ENCODE measurements at places on chromosomes 4 and X.

DNA sequence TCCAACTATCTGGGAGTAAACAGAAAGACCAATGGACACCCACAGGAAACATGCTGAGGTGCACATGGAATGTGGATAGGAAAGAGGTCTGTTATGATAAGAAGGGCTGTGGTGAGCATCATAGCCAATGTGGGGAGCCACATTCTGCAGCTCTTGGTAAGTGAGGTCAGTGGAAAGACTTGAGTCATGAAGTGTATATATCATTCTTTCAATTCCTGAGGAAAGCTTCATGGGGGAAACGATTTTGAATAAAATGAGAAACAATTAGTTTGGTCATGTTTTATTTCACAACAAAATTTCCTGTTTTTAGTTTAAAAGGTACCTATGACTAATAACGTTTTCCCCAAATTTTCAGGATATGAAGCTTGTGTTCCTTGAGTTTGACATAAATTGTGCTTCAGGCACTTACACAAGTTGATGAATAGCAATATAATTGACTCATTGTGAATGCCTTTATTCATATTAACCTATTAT, 41.4 kb upstream of the RASSF6 start:
- no peak for DNase-seq
- H3K4me3 ChIP-seq = no peak overlapping the region
- H3K4me1 ChIP-seq = no peaks in the 10 kb centered on the region
- no peaks in the 10 kb centered on the region for H3K36me3 ChIP-seq
- H3K27me3 ChIP-seq = no peaks in the 10 kb centered on the region

DNA sequence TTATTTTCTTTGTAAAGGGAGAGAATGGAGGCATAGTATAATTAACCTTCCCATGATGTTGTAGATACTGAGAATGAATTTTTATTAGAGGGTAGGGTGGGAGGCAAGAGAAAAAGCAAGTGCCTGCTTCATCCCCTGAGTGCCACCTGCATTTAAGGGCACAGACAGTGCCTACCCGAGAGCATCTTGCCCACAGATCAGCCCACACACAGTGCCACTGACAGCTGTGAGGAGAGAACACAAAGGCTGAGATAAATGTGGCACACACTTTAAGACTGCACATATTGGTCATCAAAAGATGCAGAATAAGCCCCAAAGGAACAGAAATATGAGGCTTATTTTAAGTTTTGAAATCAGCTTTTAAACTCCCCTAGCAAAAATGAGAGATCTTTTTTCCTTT, 250.8 kb downstream of the SLC39A8 start:
- no peak overlapping the region for H3K4me3 ChIP-seq
- H3K4me1 ChIP-seq = no peaks in the 10 kb centered on the region
- DNase-seq = no peak
- no peaks in the 10 kb centered on the region for H3K27me3 ChIP-seq
- H3K36me3 ChIP-seq = no peaks in the 10 kb centered on the region

- H3K36me3 ChIP-seq = no peaks in the 10 kb centered on the region
- H3K27ac ChIP-seq = no peak overlapping the region
- DNase-seq = no peak
- H3K4me1 ChIP-seq = no peaks in the 10 kb centered on the region
- no peaks in the 10 kb centered on the region for H3K27me3 ChIP-seq
Observed at GRCh38 chr4:128597500-128597899, 212.0 kb upstream of the JADE1 start.

DNA sequence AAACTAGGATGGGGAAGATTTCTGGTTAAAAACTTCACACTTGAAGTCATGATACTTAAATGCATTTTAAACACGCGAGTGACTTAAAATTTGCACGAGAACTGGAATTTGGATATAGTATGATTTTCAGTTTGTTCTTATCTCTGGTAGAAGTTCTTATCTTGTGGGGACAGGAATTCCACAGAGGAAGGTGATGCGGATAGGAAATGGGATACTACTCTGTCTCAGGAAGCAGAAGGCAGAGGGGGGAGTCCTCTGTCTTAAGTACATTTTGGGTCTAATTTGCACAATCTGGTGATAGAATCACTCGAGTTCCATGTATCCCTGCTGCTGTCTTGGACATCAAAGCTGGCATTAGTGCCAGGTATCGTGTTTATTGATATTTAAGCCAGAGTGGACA, 53.3 kb downstream of the TLL1 start:
- no peaks in the 10 kb centered on the region for H3K36me3 ChIP-seq
- H3K27me3 ChIP-seq = no peaks in the 10 kb centered on the region
- no peaks in the 10 kb centered on the region for H3K4me1 ChIP-seq

GRCh38 chrX:54288968-54289367, 68.9 kb downstream of the WNK3 start:
- H3K4me3 ChIP-seq = no peak overlapping the region
- H3K27ac ChIP-seq = no peak overlapping the region
- DNase-seq = no peak

- H3K27ac ChIP-seq = no peak overlapping the region
- H3K4me1 ChIP-seq = no peaks in the 10 kb centered on the region
- H3K27me3 ChIP-seq = no peaks in the 10 kb centered on the region
- no peaks in the 10 kb centered on the region for H3K36me3 ChIP-seq
- DNase-seq = no peak
Observed at GRCh38 chr4:86326400-86326799, 33.5 kb downstream of the MAPK10 start.

GRCh38 chr4:60544981-60545380, 655.1 kb upstream of the ADGRL3 start:
- no peak overlapping the region for H3K27ac ChIP-seq
- no peaks in the 10 kb centered on the region for H3K4me1 ChIP-seq
- no peak for DNase-seq
- no peaks in the 10 kb centered on the region for H3K27me3 ChIP-seq
- H3K36me3 ChIP-seq = no peaks in the 10 kb centered on the region

- no peak overlapping the region for H3K27ac ChIP-seq
- H3K27me3 ChIP-seq = no peaks in the 10 kb centered on the region
- DNase-seq = no peak
- H3K4me3 ChIP-seq = no peak overlapping the region
- no peaks in the 10 kb centered on the region for H3K36me3 ChIP-seq
Observed at GRCh38 chr4:71833232-71833900, 49.5 kb upstream of the GC start.

- no peaks in the 10 kb centered on the region for H3K27me3 ChIP-seq
- no peaks in the 10 kb centered on the region for H3K4me1 ChIP-seq
- no peak for DNase-seq
- H3K4me3 ChIP-seq = no peak overlapping the region
Observed at GRCh38 chr4:135775909-135776308, 1574.3 kb upstream of the PABPC4L start.

- DNase-seq = no peak
- H3K4me3 ChIP-seq = no peak overlapping the region
- H3K27me3 ChIP-seq = no peaks in the 10 kb centered on the region
- H3K4me1 ChIP-seq = no peaks in the 10 kb centered on the region
- H3K36me3 ChIP-seq = no peaks in the 10 kb centered on the region
- H3K27ac ChIP-seq = no peak overlapping the region
Observed at GRCh38 chr4:150126201-150126863, 48.1 kb downstream of the DCLK2 start.

DNA sequence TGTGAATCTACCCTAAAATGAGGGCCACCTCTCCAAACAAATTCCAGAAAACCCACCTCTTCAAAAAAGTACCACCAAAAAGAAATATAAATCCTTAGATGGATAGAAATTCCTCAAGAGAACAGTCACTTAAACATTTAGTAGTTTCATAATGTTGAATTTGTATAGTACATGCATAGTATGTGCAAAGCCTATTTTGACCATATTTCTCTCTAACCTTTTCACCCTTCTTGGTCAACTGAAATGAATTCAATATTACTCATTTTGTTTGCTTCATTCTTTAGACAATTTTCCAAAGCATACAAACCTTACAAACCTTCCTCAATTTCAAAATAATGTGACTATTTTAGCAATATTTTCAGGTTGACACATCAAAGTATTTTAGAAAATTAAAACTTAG, 4.1 kb downstream of the RHOXF1 start:
- H3K36me3 ChIP-seq = no peaks in the 10 kb centered on the region
- DNase-seq = no peak
- H3K27ac ChIP-seq = no peak overlapping the region
- no peak overlapping the region for H3K4me3 ChIP-seq
- no peaks in the 10 kb centered on the region for H3K27me3 ChIP-seq
- no peaks in the 10 kb centered on the region for H3K4me1 ChIP-seq

DNA sequence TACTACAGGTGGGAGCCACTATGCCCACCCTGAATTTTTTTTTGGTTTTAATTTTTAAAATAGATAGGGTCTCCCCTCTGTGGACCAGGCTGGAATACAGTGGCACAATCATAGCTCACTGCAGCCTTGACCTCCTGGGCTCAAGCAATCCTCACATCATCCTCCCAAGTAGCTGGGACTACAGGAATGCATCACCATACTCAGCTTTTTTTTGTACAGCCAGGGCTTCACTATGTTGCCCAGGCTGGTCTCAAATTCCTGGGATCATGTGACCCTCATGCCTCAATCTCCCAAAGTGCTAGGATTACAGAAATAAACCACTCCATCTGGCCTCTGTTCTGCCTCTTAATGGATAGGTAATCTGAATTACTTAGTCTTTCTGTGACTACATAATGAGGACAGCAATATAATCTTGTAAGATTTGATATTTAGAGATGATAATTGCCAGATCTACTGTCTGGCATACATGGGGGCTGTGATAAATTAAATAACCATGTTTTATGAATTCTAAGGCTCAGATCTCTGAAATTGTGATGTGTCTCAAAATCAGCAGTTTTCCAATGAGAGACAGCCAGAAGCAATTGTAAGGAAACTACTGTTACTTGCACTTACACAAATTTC, 26.7 kb downstream of the PDS5A start:
- H3K27ac ChIP-seq = no peak overlapping the region
- no peaks in the 10 kb centered on the region for H3K27me3 ChIP-seq
- H3K4me3 ChIP-seq = no peak overlapping the region
- H3K36me3 ChIP-seq = no peaks in the 10 kb centered on the region

- DNase-seq = no peak
- H3K27me3 ChIP-seq = no peaks in the 10 kb centered on the region
- no peak overlapping the region for H3K4me3 ChIP-seq
- H3K27ac ChIP-seq = no peak overlapping the region
- no peaks in the 10 kb centered on the region for H3K4me1 ChIP-seq
Observed at GRCh38 chr4:165726831-165727230, 146.2 kb upstream of the TLL1 start.

DNA sequence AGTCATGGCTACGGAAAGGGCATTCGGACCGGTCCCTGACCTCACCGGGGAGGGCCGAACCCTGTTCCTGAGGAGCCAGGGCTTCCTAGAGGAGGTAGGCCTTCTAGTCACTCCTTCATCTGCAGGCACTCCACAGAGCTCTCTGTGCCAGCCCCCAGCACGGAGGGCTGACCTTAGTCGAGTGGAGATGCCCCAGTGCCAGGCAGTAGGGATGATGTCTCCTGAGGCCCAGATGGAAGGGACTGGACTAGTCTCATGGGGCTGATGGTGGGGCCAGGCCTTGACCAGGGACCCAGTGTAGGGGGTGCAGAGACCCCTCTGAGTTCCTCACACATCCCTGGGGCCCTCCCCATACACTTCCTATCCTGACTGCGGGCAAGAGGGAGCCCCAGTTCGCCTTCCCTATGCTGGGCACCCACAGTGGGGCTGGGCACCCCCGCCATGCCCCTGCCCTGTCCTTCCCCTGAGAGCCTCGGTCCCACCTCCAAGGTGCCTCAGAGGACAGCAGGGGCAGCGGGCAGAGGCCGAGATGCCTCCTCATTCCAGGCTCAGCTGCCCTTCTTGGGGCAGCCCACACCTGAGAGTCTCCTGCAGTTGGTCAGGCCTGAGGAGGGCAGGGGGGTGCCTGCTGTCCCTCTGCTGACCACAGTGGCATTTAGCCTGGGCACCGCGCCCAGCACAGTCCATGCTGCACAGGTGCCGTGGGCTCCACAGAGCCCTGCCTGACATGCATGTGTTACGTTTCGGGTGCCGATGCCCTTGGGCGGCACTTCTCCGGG, 1.4 kb upstream of the MSANTD1 start:
- H3K36me3 ChIP-seq = no peaks in the 10 kb centered on the region
- no peaks in the 10 kb centered on the region for H3K27me3 ChIP-seq
- H3K4me3 ChIP-seq = no peak overlapping the region
- DNase-seq = no peak
- H3K4me1 ChIP-seq = peaks cover 7% of the 10 kb centered on the region
- H3K27ac ChIP-seq = no peak overlapping the region

GRCh38 chr4:187840814-187841213, 154.8 kb upstream of the ZFP42 start:
- H3K27me3 ChIP-seq = no peaks in the 10 kb centered on the region
- no peak for DNase-seq
- no peaks in the 10 kb centered on the region for H3K4me1 ChIP-seq
- no peak overlapping the region for H3K4me3 ChIP-seq
- H3K27ac ChIP-seq = no peak overlapping the region

- no peaks in the 10 kb centered on the region for H3K36me3 ChIP-seq
- DNase-seq = no peak
- no peaks in the 10 kb centered on the region for H3K27me3 ChIP-seq
Observed at GRCh38 chr4:3703677-3704521, 62.3 kb upstream of the ADRA2C start.

DNA sequence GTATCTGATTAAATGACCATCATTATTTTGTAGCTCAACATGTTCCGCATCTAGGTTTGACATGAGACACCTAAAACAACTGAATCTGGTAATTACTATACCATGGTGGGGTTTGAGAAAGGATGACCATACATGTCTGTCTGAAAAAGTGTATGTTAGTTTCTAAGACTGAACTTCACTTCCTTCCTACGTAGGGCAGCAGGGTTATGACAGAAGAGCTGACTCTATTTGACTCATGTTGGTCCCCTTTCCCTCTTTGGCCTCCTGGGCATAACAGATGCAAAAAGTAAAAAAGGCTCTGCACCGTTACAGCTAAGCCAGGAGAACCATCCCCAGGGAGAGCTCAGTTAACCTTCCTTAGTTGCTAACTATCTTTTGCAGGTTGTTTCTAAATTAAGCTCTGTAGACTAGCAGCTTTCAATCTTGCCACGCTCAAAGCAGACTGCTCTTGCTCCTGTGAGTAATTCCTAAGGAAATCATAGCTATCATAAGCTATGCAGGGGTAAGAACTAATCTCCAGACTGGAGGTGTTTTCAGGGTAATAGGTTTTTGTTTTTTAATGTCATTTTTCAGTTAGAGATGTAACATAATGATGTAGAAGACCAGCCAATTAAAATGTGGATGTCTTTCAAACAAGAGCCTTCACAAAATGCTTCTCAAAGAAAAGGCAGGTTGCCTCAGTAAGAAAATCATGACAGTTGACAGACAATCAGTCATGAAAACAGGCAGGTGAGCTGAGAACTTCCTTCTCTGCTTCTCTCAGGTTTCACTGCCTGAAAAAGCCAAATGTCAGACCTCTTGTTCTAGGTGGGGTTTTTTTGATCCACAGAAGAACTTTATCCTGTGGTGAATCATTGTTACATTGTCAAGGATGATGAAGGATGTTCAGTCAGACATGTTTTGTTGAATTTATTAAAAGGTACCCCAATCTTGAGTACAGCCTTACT, 66.9 kb upstream of the DAPP1 start:
- H3K27me3 ChIP-seq = no peaks in the 10 kb centered on the region
- H3K4me1 ChIP-seq = no peaks in the 10 kb centered on the region
- H3K27ac ChIP-seq = no peak overlapping the region
- H3K4me3 ChIP-seq = no peak overlapping the region
- no peaks in the 10 kb centered on the region for H3K36me3 ChIP-seq

GRCh38 chr4:42646013-42646784, 10.7 kb downstream of the ATP8A1 start:
- H3K36me3 ChIP-seq = no peaks in the 10 kb centered on the region
- H3K27ac ChIP-seq = no peak overlapping the region
- H3K4me3 ChIP-seq = no peak overlapping the region
- H3K4me1 ChIP-seq = peaks cover 52% of the 10 kb centered on the region
- DNase-seq = no peak
- no peaks in the 10 kb centered on the region for H3K27me3 ChIP-seq

- H3K4me1 ChIP-seq = no peaks in the 10 kb centered on the region
- no peak for DNase-seq
- H3K27me3 ChIP-seq = no peaks in the 10 kb centered on the region
Observed at GRCh38 chrX:134365904-134366303, 94.1 kb upstream of the HPRT1 start.

Data from CD8-positive, alpha-beta memory T cell (primary cell).